Activated CD8-positive, alpha-beta memory T cell treated with anti-CD3 and anti-CD28 coated beads, Interleukin-2, amount 50 U/mL, for 4 hours (primary cell): ENCODE measurements at places on chromosomes 6 and 20.

GRCh38 chr6:28606424-28607391, 81.0 kb downstream of the GPX5 start:
- no peak for DNase-seq

GRCh38 chr20:63848003-63848911, 13.0 kb upstream of the ABHD16B start:
- DNase-seq, result no peak

DNA sequence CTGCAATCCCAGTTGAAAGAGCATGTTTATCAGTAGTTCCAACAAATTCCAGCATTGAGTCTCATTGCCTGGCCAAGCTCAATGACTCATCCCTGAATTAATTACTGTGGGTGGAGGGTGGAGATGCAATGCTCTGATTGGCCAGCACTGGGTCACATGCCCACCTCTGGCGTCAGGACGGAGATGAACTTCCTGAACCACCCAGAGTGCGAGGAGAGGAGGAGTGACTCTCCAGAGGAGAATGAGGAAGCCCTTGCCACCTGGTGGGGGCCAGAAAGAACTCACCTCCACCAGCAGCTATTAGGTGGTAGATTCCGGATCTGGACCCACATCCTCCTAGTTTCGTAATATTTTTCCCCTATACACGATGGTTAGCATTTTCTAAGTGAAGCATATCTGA, 283.9 kb downstream of the TBC1D7 start:
- DNase-seq, result no peak

DNA sequence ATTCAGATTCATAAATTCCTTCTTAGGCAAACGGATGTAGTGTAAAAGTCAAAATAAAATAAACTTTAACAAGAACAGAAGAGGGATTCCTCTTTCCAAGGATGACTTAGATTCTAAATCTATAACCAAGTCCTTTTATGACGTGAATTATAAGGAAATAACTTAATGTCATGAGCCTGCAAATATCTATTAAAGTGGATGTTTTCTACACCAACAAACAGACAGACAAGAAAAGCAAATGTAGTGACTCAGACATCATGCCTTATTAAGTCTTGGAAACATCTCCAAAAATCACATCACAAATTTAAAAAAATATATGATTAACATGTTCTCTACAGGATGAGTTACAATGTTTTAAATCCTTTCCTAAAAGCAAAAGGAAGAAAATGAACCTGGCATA, 397.1 kb downstream of the ESR1 start:
- no peak for DNase-seq

DNA sequence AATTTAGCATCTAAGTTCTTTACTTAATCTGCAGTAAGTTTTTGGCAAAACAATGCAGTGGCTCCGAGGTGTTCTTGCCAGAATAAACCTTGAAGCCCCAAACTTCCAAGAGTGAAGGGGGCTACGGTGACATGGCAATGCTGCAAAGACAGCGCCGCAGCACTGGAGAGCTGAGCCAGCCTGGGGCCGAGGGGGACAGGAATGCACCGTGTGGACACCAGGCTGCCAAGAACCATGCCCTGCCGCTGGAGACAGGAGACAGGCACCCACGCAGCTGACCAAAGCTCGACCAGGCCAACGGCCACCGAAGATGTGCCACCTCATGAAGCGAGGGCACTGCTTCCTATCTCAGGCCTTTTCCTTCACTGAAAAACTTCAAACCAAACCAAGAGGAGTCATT, 133.4 kb downstream of the PRND start:
- DNase-seq, result no peak

DNA sequence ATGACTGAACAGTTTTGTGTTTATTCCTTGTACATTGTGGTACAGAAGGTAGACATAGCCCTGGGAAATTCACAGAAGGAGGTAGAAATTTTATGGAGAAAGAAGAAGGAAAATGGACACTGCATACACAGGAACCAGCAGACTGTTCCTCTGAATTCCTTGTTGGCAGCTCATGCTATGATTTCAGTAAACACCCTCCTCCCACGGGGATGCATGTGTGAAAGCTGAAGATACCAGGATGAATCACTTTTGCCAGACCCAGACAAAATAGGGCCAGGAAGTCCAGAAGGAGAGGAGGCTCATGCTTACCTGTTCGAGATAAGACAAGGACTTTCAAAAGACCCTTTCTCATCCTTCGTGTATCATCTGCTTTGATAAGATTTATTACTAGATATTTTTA, 110.3 kb upstream of the GGTLC1 start:
- DNase-seq, result no peak

DNA sequence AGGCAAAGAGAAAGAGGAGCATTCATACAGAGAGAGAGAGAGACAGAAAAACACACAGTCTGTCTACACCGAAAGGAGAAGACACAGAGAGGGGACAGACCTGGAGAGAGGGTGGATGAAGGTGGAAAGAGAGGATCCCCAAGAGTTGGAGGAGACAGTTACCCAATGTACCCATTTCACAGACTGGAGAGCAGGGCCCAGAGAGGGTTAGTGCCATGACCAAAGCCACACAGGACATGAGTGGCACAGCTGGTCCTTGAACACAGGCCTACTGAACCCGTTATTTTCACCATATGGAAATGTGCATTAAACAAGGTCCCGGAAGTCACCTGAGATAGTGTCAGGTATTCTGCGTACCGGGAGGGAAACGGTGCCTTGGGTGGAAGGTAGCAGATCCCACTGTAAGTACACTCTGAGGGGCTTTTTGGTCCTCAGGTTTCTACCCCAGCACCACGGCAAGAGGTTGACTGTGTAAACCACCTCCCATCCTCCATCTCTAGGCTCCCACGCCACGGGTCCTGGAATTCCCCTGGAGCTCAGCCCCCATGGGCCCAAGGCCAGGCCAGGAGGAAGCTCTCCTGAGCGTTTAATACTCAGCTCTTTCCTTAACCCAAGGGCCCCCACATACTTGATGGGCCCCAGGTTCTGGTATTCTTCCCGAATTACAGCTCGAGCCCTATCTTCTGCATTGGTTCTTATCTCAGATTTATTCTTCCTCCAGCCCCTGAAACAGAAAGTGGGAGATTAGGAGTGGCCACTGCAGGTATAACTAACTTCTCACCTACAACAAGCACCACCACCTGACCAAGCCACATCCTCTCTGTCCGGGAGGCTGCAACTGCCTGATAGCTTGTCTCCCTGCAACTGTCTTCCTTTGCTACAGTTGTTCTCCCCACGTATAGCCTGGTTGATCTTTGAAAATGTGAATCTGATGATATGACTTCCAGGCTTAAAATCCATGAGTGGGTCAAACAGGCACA, 38.4 kb upstream of the OCSTAMP start:
- DNase-seq, result no peak

DNA sequence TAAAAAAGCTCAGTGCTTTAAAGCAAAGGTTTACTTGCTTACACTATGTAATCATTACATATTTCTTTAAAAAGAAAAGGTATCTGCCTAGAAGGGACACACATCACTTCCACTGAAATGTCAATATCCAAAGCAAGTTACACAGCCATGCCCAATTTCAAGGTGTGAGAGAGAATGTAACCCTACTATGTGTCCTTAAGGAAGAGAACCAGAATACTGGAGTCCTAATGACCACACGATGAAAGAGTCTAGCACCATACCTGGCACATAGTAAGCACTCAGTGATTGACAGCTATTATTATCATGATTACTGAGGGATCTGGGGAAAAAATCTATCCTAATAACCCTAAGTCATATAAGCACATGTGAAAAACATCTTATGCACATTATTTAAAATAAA, 10.4 kb downstream of the CHD6 start:
- DNase-seq, result no peak

GRCh38 chr6:92231171-92231701, 1188.1 kb downstream of the EPHA7 start:
- DNase-seq, result no peak

DNA sequence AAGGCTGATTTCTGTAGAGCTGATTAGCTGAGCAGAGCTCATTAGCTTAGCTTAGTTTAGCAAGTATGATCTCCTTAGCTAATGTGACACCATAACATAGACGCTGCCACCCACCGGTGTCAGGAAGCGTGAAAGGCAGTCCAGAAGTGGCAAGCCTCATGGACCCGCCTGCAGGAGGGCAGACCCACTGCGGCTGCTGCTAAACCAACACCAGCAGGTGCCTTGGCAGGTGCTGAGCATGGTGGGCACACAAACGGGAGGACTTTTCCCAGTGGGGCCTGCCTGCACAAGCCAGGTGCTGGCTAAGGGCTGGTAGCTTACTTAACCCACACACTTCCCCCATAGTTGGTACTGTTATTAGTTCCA, 22.7 kb downstream of the ZDHHC14 start:
- DNase-seq, result no peak

DNA sequence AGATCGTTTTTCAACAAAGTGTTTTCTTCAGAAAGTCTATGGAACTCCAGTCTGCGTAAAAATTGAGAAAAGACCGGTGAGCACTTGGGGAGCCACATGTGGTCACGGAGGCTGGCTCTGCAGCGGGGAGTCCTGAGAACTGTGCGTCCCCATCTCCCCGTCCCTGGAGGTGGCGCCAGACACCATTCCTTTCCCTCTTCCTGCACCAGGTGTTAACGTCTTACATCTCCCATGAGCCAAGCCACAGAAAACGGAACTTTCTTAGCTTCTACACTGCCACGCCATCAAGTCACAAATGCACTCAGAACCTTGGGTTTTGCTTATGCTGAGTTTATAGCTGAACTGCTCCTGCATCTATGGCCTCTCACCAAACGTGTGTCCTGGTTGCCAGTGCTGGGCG, 62.6 kb downstream of the GINS1 start:
- DNase-seq, result no peak

DNA sequence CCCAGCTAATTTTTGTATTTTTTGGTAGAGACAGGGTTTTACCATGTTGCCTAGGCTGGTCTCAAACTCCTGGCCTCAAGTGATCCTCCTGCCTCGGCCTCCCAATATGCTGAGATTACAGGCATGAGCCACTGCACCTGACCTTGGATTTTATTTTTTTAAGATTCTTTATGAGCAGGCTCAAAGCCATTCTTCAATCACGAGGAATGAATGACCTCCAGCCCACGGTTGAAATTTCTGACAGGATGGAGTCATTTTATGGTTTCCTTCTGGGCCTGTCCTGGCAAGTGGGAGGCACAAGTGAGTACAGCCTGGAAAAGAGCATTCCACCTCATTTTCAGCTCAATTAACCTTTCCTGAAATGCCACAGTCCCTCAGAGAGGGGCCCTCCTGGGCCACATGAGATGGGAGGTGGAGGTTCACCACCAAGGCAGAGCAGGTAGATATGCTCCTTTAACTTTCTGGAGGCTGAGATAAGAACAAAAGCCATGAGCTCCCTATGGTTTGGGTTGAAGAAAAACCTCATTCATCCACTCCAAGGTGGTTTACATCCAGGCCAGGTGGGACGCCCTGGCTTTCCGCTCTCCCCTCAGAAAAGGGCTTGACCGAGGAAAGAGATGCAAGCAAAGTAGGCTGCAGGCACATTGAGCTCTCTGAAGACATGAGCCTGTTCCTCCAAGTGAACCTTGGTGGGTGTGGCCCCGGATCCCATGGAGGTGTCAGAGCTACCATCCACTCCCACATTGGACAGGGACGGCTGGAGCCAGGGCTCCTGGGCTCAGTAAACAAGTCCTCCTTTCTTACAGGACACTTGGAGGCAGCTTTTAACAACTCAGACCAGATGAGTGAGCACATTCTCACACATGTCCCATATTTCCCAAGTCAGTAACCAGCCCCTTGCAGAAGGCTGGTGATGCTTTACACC, 208.5 kb upstream of the SSTR4 start:
- no peak for DNase-seq

DNA sequence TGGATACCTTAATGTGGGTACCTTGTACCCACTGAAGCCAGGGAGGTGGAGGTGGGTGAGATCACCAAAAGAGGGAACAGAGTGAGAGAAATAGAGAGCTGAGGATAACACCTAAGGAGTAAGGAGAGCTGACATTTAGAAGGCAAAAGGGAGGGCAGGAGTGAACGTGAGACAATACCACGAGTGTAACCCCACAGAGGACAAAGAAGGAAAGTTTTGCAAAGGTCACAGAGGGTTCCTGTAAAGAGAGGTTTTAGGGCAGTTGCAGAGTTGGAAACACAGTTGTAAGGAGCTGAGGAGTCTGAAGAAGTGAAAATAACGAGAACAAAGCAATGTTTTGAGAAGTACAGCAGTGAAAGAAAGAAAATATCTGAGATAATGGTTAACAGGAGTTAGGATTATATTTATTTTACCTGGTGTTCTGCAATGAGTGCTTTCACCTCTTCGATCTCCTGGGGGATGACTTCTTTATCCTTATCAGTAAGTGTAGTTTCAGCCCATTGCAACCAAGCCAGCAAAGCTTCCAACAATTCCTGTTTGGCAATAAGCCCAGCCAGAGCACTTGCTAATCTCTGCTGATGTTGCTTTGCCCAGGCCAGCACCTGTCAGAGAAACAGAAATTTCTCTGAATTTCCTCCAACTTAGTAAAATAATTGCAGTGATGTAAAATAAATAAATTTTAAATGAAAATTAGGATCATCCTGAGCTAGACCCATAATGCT, 166.8 kb downstream of the DST start:
- DNase-seq, result no peak

DNA sequence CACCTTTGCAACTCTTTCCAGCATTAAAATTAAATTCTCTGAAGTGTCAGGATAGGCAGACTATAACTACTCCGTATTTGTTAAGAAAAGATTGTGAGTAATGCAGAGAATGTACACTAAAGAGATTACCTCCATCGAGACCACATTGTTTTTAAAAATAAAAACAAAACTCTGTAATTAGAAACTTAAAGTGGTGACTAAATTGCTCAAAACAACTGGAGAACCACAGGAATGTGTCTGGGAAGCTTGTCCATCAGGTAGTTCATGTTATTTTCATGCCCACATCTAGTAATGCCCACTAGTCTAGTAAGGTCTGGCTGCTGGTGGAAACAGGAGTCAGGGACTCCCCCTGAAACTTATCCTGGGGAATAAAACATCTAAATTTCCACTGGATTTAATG, 103.0 kb upstream of the FOXQ1 start:
- no peak for DNase-seq

DNA sequence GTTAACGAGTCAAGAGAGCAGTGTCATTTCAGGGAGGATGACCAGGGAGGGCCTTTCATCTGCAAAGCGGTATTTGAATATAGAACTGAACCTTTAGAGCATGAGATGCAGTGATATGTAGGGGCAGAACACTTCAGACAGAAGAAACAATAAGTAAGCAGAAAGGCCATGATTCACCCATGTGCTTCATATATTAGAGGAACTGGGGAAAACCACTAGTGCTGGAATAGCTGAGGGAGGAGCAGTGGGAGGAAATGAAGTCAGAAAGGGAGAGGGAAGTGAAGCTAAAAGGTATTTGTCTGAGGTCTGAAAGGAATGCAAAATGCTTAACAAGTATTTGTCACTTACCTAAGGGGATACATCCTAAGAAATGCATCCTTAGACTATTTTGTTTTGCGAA, 391.2 kb downstream of the ADGRB3 start:
- DNase-seq, result no peak

- no peak for DNase-seq
These were observed 141.3 kb downstream of the PXDC1 start for GRCh38 chr6:3610206-3610605.

- DNase-seq, result no peak
These were observed 141.1 kb downstream of the CEBPB start for GRCh38 chr20:50331469-50332363.
